ENCODE measurements at places on chromosomes 2 and 18.

DNA sequence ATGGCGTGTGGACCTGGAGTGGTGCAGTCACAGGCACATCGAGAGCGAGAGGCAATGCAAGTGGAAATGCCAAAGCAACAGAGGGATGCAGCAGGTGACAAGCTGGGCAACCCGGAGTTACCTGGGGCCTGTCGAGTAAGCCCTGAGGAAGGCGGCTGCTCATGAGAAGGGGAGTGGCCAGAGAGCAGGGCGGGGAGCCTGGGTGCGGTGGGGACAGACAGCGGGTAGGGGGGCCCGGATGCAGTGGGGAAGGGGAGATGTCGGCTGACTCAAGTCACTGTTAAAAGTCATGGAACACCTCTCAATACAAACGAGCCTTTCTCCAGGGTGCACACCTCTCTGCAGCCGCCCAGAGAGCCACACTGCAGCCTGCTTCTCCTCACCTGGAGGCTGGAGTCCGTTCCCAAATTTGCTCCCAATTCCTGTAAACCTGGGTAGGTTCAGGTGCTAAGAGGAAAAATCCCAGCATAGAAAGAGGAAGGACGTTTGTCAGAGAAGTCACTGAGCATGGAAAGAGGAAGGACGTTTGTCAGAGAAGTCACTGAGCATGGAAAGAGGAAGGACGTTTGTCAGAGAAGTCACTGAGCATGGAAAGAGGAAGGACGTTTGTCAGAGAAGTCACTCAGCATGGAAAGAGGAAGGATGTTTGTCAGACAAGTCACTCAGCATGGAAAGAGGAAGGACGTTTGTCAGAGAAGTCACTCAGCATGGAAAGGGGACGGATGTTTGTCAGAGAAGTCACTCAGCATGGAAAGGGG, 71.7 kb upstream of the TWIST2 start:
- no peak for DNase-seq

DNA sequence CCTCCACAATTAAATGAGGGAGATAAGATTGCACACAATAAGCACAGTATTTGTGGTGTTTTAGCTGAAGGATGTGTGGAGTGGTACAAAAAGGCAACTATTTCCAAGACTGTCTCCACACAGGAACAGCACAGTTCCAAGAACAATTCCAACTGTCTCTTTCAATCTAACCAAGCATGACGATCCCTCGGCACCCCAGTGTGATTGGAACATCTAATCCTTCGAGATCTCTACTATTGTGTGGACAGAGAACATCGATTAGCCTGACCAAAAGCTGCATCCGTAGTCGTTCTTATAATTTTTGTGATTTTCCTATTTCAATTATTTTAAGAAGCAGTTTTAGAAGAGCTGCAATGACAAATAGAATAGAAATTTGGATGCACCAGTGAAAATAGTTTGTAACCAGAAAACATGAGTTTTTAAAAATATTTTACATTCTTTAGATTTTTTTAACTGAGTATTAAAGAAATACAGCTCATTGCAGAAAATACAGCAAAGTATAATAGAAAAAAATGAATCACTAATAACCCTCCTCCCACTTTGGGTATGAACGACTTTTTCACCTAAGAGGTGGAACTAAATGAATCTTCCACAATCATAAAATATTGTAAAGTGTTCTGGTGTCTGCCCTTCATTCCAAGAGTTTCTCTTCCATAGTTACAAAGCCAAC, 76.4 kb upstream of the CABLES1 start:
- DNase-seq: no peak

DNA sequence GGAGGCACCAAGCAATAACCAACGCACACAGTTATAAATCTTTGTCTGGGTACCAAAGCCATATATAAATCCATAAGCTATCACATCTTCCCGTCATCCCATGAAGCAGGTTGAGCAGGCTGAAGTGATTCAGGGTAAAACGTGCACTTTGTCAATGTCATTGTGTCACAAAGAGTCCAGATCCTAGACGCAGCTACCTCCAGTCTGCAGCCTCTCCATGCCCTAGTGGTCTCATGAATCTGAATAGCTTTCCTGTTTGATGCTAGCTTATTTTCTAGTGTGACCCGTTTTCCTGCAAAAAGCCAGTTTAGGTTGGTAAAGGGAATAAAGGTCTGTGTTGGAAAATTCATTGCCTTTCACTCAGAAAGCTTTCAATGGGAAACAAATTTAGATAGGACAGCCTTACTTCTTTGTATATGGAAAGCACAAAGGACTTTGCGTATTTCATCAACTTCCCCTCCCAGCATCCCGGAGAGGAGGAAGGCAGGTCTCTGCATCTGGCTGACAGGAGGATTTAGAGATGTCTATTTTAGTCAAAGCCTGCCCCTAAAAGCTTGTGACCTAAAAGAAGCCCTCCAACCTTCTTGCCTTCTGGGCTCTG, 222.3 kb upstream of the ARL4C start:
- no peak for DNase-seq

- DNase-seq: peak; percentile 41
Measured at GRCh38 chr2:24083567-24084385, 858 bp downstream of the TP53I3 start.

DNA sequence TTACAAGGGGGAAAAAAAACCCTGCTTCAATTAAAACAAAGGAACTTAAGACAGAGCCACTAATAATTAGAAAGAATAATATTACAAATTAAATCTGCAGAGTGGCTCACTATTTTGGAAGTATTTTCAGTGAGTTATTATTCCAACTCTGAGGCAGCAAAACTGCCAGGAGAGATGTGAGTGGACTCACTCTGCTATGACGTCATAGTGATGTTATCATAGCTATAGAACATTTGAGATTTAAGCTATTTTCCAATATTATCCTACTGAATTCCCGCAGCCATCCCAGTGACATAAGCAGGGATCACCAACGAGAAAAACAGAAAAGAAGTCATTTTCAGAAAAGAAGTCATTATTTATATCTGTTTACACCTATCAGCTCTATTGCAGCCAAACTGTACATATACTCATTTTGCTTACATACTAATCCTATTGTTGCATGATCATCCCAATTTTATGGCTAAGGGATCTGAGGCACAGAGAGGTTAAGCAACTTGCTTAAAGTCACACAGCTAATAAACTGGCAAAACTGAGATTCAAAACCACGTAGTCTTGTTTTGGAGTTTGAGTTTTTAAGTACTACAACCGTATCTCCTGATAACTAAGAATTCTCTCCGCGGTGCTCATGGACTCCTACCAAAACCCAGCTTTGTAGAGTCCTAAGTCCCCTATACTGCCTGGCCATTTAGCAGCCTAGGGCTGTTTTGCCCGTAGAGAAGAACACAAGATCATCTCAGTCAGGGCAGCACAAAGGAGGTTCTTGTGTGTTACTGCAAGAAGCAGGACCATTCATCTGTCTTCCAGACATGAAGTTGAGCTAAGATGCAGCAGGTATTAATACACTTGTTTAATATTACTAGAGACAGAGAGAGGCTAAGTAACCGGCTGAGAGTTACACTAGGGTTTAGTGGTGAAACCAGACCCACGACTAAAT, 299.8 kb downstream of the TCF4 start:
- no peak for DNase-seq

- no peak for DNase-seq
Measured at GRCh38 chr2:6113786-6114185, 421.6 kb downstream of the SOX11 start.

- DNase-seq: no peak
Measured at GRCh38 chr2:134785659-134786430, 52.6 kb upstream of the ACMSD start.

DNA sequence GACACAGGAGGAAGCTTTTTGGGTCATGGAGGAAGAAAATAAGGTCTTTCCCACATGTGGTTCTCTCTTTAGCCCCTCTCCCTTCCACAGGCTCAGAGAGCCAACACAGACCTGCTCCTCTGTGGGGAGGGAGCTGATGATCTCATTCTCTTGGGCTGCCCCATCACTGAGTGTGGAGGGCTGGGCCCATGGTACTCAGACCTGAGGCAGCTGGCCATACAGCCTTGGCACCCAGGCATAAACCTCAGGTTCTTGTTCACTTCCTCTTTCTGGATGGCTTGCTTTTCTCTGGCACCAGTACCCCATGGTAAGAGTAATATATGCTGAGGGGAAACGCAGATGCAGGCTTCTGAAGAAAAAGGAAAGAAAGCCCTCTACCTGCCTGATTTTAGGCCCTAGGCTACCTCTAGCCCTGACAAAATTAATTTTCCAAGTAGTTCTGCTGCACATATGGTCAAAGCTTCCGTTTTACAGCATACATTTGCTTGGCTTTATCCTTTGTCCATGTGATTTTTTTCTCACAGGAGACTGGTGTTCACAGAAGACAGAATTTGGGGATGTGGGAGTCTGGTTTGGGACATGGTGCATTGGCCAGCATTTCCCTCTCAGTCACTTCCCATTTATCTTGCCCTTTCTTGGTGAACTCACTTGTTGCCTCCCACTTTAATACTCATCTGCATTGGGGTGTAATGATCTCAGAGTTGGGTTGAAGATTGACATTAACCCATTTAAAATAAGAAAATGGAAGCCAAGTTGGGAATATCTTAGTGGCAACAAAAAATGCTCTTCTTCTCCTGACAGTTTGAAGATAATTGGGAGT, 11.1 kb downstream of the DHRS9 start:
- DNase-seq: no peak

DNA sequence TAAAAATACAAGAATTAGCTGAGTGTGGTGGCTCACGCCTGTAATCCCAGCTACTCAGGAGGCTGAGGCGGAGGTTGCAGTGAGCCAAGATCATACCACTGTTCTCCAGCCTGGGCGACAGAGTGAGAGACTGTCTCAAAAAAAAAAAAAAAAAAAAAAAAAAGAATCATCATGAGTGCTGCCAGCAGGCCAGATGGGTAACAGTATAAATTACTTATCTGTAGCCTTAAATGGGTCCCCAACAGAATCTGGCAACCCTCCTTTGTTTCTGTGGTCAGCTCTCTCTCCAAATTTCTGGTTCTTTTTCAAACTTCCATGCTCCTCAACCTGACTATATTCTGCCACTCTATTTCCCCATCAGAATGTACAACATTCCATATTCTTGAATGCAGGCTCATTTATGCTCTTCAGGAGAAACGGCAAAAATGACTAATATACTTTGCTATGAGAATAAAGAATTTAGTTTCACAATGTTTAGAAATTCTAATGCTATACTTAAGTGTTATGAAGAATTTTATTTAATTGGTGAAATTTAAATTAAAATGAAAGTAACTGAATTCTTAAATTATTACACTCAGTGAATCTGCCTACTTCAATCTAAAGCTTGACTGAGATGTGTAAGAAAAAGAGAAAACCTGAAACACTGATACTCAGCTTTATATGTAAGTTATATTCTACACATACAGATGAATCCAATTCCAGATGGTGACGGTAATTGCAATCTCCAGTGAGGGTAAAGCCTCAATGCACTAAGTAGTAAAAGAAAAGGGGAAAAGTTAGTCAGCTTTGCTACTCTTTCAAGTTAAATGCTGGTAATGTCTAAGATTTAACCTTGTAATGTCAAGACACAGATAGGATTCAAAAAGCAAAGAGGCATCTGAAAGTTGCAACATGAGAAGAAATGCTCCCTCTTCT, 24.8 kb downstream of the LPIN2 start:
- no peak for DNase-seq

- no peak for DNase-seq
Measured at GRCh38 chr18:58337686-58338085, 291.2 kb downstream of the ALPK2 start.

DNA sequence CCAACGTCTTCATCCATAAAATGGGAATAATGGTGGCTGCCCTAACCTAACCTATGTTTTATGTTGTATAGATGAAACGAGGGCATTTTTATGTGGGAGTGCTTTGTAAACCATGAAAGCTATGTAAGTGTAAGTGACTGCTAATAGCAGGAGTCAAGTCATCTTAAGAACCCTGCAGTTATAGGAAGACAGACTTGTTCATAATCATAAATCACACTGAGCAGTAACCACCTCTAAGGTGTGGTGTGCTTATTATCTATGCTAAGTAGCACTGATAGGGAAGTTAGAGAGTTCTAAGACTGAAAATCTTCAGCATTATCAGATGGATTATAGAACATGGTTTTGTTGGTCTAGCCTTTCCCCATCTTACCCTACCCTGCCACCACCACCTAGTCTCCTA, 24.2 kb upstream of the NRP2 start:
- DNase-seq: no peak

- peak; percentile 4 for DNase-seq
Measured at GRCh38 chr2:241895712-241896641, 26.4 kb downstream of the RTP5 start.

GRCh38 chr18:48544661-48545415, 6.0 kb downstream of the CTIF start:
- no peak for DNase-seq

DNA sequence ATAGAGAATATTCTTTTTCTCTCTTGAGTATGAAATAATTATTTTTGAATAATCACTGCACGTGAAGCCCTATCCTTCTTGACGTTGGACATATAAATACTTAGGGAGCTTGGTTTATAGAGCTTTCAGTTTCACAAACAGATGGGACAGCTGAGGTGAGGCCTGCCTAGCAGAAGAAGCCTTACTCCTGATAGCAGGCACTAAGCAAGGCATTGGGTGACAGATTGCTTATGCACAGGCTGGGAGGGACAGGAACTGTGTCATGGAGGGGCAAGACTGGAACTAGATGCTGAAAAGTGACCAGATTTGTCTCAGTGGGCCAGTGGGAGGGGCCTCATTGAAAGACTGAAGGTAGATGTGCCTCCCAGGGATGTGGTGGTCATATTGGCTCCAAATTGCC, 220.8 kb downstream of the NEDD4L start:
- DNase-seq: no peak

GRCh38 chr2:128196471-128196931, 105.5 kb downstream of the UGGT1 start:
- DNase-seq: no peak

- no peak for DNase-seq
Measured at GRCh38 chr2:159074605-159075004, 106.2 kb downstream of the TANC1 start.

DNA sequence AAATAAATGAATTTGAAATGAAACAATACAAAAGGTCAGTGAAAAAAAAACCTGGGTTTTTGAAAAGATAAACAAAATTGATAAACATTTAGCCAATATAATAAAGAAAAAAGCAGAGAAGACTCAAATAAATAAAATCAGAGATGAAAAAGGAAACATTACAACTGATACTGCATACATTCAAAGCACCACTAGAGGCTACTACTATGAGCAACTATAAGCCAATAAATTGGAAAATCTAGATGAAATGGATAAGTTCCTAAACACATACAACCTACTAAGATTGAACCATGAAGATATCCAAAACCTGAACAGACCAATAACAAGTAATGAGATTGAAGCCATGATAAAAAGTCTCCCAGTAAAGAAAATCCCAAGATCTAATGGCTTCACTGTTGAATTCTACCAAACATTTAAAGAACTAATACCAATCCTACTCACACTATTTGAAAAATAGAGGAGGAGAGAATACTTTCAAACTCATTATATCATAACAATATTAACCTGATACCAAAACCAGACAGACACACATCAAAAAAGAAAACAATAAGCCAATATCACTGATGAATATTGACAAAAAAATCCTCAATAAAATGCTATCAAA, 80.8 kb upstream of the CERS6 start:
- DNase-seq: no peak
